ENCODE measurements at places on chromosomes 2 and 18.

- no peak for DNase-seq
Observed at GRCh38 chr2:227423656-227424499, 36.1 kb upstream of the SCYGR1 start.

GRCh38 chr2:108616318-108616717 is 82.0 kb downstream of the LIMS1 start:
- no peak for DNase-seq

DNA sequence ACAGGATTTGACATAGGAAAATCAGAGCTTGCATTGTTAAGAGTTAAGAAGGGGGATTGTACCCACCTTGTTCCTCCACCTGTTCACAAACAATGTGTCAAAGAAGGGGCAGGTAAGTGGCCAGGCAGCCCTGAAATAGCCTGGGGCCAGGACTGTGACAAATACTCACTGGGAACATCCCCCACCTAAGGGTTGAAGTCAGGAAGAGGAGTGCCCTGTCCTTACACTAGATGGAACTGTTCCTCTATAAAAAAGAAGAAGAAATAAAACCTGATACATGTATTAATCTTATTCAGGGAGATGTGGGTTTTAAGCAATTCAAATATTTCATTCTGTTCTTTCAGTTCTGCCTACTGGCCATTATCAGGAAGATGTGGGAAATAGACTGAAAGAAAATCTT is 41.9 kb downstream of the TACR1 start:
- DNase-seq = no peak

GRCh38 chr2:9778012-9778411 is 65.3 kb upstream of the TAF1B start:
- no peak for DNase-seq

DNA sequence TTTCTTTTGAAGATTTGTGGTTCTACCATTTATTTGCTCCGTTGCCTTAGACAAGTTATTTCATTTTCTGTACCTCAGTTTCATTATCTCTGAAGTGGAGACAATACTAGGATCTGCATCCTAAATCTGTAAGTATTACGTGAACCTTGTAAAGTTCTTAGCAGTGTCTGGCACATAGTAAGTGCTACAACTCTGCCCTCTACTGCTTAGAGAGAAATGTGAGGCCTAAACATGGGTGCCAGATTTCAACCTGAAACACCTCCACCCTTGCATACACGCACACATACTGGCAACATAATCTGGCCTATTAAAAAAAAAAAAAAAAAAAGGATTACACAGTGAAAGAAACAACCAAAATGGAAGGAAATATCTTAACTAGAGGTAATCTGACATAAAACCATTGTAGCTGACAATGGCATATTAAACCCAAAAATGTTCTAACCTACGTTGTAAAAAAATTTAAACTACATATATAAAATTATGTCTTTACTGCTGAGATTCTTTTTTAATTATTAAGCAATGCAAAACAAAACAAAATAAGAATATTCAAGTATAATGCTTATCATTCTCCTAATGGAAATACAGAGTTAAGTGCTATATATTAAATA is 132.6 kb downstream of the MAP2 start:
- DNase-seq = no peak

DNA sequence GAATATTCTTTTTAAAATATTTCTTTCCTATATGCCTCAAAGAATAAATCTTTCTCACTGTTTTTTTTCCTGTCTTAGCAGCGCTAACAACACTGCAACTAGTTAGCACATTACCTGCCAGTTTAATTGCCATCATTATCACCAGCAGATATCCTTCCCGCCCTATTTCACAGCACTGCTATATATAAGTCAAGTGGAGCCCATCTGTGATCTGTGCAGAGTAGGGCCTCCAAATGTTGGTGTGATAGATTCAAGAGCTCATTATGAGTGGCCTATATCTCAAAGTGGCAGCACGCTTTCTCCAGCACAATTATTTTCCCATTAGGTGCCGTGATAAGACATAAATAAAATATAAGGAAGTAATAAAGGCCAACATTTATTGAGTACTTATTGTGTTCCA is 19.8 kb upstream of the RGPD4 start:
- DNase-seq = no peak

GRCh38 chr2:24743924-24744323 is 49.3 kb downstream of the PTRHD1 start:
- DNase-seq = no peak

GRCh38 chr2:239048736-239049135 is 200.9 kb downstream of the TWIST2 start:
- no peak for DNase-seq

GRCh38 chr2:181183878-181184542 is 203.6 kb downstream of the UBE2E3 start:
- DNase-seq = no peak

DNA sequence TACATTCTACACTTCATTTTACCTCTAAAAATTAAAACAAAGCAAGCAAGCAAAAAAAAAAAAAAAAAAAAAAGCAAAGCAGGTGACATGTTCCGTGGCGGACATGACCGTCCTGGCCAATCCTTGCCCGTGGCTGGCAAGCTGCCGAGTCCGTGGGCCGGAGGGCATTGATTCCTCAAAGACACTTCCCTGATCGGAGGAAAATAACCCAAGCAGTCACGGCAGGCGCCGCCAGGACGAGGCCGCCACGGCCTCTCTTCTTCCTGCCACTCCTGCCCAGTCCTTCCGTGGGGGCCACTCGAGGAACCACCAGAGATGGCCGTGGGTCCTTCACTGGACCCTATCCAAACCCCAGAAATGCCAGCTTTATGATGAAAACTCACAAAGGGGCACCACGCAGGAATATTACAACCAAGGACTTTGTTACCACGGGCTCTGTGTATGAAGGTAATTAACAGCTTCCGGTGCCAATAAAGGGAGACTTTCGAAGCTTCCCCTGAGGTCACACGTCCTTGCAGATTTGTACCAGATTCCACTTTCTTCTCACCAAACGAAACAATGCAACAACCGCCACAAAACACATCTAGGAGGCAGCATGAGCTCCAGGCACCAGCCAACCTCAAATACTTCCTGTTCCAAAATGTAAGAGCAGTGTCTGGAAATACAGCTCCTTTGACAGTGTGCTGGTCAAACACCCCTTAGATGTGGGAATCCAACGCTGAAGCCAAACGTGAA is 170.3 kb downstream of the HDAC4 start:
- DNase-seq = no peak

GRCh38 chr2:155043097-155043496 is 344.6 kb downstream of the KCNJ3 start:
- DNase-seq = no peak

DNA sequence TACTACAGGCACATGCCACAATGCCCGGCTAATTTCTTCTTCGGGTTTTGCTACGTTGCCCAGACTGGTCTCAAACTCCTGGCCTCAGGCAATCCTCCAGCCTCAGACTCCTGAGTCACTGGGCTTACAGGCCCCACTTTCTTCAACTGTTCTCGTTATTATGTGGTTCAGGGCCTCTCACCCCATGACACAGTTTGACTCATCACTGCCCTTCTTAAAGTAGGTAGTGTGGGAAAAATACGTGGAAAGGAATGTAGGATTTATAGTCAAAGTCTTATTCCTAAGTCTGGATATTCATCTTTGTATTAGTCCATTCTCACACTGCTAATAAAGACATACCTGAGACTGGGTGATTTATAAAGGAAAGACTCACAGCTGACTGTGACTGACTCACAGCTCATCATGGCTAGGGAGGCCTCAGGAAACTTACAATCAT is 19.4 kb downstream of the CENPA start:
- DNase-seq = no peak

- DNase-seq = no peak
Observed at GRCh38 chr2:239726091-239726591, 299.0 kb downstream of the NDUFA10 start.

GRCh38 chr2:185179743-185180142 is 558.9 kb upstream of the FSIP2 start:
- no peak for DNase-seq

DNA sequence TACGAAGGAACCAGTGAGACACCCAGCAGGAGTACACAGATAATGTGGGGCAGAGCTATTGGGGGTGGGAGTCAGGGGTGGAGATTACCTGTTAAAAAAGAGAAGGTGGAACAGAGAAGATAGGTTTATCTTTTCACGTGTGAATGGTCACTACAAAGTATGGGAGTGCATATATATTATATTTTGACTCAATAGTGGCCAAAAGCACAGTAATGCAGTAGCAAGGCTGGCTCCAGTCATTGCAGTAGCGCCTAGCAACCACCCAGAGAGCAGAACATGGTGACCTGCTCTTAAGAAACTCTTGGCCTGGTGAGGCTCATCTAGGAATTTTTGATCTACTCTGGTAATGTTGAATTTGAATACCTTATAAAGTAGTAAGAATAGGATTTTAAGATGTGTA is 1.0 kb downstream of the IMPACT start:
- no peak for DNase-seq

GRCh38 chr2:85009019-85009618 is 38.2 kb downstream of the KCMF1 start:
- DNase-seq = no peak

GRCh38 chr2:210003359-210003758 is 921 bp downstream of the RPE start:
- no peak for DNase-seq

DNA sequence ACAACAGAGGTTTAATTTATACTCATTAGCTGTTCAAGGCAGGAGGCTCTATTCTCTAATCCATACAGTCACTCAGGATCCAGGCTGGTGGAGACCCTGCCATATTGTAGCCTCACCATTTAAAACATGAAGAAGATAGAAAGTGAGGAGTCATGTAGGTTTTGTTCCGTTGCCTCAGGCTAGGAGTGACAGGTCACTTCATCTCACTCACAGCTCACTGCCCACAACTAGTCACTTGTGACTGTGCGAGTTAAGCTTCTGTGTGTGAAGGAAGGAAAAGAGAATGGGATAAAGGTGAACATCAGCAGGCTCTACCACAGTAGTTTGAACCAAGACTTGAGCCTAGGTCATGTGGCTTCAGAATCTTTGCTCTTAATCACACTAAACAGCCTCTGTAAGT is 9.0 kb upstream of the IGFBP2 start:
- no peak for DNase-seq

GRCh38 chr18:25350489-25351251 is 1.3 kb downstream of the ZNF521 start:
- DNase-seq = no peak

GRCh38 chr2:152283392-152283791 is 51.6 kb upstream of the FMNL2 start:
- no peak for DNase-seq

DNA sequence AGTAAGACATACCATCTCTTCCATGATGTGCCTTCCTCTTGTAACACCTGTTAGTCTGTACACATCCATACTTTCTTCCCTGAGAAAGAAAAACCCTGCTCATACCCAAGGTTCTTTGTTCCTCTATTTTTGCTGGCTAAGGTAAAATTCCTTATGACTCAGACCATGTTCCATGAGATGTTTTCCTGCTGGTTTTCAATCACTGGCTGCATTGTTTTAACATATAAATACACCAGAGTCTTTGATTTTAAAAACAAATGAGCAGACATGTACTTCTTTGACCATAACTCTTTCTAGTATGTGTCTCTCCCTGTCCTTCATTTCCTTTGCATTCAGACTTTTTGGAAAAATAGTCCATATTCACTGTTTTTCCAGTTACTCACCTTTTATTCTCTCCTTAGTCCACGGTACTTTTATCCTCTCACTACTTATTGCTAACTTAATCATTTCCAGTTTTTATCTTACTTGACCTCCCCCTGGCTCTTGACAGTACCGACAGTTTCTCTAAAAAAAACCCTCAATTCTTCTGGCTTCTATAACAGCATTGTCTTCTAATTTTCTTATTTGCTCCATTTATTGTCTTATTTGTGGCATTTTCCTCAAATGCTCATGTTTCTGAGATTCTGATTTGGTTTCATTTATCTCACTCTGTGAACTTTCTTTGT is 4.3 kb downstream of the VAPA start:
- no peak for DNase-seq

- DNase-seq = no peak
Observed at GRCh38 chr18:79871026-79871390, 73.3 kb downstream of the KCNG2 start.

DNA sequence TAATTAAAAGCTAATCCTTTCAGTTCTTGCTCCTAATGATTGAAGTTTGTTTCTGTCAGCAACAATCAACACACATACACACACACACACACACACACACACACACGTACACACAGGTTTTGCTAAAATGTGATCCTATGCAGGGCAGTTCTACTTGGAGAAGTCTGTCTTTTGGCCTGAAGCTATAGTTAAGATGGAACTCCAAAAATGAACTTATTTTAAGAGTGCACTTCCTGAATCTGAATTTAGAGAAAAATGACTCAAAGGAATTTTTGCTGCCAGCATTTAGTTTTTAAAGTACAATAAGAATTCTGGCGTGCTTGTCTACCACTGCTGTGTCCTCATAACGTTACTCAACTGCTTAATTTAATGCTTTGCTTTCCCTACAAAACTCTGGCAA is 6.6 kb downstream of the GALNT5 start:
- no peak for DNase-seq

DNA sequence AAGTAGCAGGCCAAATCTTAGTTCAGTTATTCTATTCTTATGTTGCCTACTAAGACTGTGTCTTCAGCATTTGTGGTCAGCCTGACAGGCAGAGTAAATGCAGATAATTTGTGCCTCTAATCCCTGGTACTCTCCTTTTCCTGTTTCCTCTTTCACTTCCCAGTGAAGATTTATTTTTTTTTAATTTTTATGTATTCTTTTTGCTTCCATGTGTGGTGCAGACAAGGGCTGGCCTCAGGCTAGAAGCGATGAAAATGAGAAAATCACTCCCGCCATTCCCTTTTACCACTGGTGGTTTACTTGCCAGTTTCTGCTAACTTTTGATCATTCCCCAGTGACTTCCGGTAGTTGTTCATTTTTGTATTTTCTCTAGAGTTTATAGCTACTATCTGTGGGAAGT is 30.9 kb downstream of the DSEL start:
- no peak for DNase-seq

- DNase-seq = no peak
Observed at GRCh38 chr2:11481789-11482472, 16.0 kb upstream of the E2F6 start.

All from activated CD4-positive, CD25-positive, alpha-beta regulatory T cell treated with anti-CD3 and anti-CD28 coated beads, Interleukin-2, amount 50 U/mL, for 16 hours (primary cell).